ENCODE measurements at places on chromosomes 3 and 15. TPM values are rescaled to one million over a fixed set of nuclear protein-coding genes. Genes with fewer than 3 reads are reported as not detected.

DNA sequence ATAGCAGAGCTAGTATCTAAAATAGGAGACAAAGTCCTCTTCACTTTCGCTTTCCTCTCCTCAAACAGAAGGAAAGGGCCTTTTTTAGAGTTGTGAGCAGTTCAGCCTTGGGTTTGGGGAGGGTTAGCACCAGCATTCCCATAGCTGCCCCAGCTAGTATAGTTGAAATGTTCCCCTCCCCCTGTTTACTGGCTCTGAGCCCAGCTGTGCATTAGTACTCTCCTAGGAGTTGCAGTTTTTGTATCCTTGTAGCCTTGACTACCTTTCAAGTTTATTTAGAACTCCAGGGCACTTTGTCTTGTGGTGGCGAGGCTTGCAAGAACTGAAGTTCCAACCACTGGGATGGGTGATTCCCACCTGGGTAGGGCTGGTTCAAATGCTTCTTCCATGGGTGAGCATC is 245.1 kb upstream of the NAALADL2 start:
- no peaks in the 10 kb centered on the region for H3K36me3 ChIP-seq
- no peaks in the 10 kb centered on the region for H3K27me3 ChIP-seq

KBTBD12 gene
- total RNA-seq = 10.3 TPM

EPHA6 gene
- total RNA-seq = 5.7 TPM

DNA sequence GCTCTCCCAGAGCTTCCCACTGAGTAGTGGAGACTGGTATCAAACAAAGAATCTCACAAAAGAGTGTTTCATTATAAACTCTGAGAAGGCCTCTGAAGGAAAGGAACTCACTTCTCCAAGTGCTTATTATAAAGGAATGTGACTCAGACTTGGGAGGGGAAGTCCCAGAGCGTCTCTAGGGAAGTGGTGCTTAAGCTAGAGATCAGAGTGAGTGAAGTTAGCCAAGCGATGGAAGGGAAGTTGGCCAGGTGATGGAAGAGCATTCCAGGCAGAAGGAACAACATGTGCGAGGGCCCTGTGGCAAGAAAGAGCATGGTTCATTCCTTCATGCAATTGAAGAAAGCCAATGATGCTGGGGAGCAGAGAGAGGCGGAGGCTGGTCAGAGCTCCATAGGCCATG is 2.3 kb downstream of the XYLB start:
- peaks cover 10% of the 10 kb centered on the region for H3K36me3 ChIP-seq
- H3K4me3 ChIP-seq = no peak overlapping the region
- no peak for DNase-seq
- H3K27me3 ChIP-seq = no peaks in the 10 kb centered on the region
- peaks cover 33% of the 10 kb centered on the region for H3K4me1 ChIP-seq

- no peak overlapping the region for H3K27ac ChIP-seq
- no peak overlapping the region for H3K4me3 ChIP-seq
- H3K36me3 ChIP-seq = peaks cover 9% of the 10 kb centered on the region
- no peaks in the 10 kb centered on the region for H3K4me1 ChIP-seq
Measured at GRCh38 chr15:60460931-60461330, 18.0 kb downstream of the ICE2 start.

TMEM45A gene
- total RNA-seq = 0.72 TPM

GRCh38 chr15:25763331-25763751 is 99.8 kb downstream of the ATP10A start:
- no peak overlapping the region for H3K4me3 ChIP-seq
- H3K4me1 ChIP-seq = no peaks in the 10 kb centered on the region
- H3K27ac ChIP-seq = no peak overlapping the region
- peaks cover 22% of the 10 kb centered on the region for H3K36me3 ChIP-seq

DNA sequence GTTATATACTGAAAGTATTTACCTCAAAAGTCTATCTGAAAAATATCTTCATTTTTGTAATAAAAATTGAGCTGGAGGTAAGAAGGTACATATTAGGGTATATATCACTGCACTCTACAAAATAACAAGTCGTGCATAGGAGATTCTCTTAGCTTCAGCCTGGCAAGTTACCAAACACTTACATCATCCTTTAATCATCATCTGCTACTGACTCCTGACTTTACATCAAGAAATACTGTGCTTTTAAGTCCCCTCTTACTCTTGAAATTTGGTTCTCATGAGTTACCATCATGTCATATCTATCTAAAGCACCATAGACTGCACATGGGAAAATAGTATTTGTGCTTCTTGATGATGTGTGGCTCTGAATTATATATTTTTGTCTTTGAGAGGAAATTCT is 50.8 kb downstream of the LYSMD4 start:
- H3K4me3 ChIP-seq = no peak overlapping the region
- no peaks in the 10 kb centered on the region for H3K27me3 ChIP-seq
- H3K27ac ChIP-seq = peak overlapping the region; percentile 1
- peak; percentile 67 for DNase-seq

DNA sequence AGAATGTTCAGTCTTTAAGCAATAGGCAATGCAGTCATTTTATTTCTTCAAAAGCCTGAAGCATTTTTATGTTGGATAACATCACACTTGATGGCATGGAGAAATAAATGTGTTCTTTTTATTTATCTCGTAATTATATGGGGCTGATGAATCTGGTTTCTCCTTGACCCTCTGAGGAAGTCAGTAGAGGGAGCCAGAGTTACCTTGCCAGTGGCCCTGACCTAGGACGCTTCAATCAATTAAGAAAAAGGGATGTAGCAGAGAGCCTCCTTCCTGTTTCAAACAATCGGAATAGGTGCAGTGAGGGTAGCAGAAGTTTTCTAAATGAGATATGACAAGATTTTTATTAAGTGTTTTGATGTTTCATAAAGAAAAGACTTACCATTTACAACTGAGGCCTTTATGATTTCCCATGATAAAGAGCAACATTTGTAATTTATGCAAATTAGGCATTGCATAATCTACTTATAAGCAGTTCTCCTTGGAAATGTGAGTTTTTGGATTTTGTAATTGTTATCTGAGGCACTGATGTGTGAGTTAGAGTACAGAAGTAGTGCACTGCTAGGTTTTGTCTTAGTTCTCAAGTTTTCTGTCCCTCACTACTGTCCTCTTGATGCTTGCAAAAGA is 129.1 kb downstream of the RAP2B start:
- DNase-seq = no peak
- H3K4me1 ChIP-seq = no peaks in the 10 kb centered on the region
- no peak overlapping the region for H3K4me3 ChIP-seq
- no peaks in the 10 kb centered on the region for H3K36me3 ChIP-seq
- no peak overlapping the region for H3K27ac ChIP-seq
- no peaks in the 10 kb centered on the region for H3K27me3 ChIP-seq

GRCh38 chr3:180382638-180383180 is 219.3 kb upstream of the TTC14 start:
- no peak overlapping the region for H3K27ac ChIP-seq
- no peak overlapping the region for H3K4me3 ChIP-seq
- no peaks in the 10 kb centered on the region for H3K4me1 ChIP-seq
- no peaks in the 10 kb centered on the region for H3K36me3 ChIP-seq

DNA sequence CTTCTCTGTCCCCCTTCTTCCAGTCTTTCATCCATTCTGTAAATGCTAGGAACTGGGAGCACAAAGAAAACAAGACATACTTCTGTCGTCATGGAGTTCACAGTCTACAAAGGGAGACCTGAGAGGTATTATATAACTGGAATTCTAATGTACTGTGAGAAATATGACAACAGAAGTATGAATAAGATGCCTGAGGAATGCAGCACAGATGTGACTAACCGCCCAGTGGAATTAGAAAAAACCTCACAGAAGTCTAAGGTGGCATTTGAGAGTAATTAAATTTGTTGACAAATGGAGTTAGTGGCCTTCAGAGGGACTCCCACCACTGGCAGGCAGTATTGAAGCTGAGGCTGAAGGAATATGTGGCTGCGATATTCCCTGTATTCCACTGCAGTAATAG is 168.5 kb upstream of the FAM3D start:
- H3K36me3 ChIP-seq = no peaks in the 10 kb centered on the region
- H3K4me3 ChIP-seq = no peak overlapping the region
- no peak for DNase-seq
- H3K4me1 ChIP-seq = no peaks in the 10 kb centered on the region

ARL6 gene
- 1.8 TPM for total RNA-seq

DNA sequence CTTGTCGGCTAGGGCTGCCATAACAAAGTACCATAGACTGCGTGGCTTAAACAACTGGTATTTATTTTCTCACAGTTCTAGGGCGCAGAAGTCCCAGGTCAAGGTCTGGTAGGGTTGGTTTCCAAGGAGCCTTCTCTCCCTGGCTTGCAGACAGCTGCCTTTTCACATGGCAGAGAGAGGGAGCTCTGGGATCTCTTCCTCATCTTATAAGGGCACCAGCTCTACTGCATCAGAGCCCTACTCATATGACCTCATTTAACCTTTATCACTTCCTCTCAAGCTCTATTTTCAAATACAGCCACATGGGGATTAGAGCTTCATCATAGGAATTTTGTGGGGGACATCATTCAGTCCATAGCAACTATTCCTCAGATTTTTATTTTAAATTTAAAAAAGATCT is 17.6 kb upstream of the PAQR9 start:
- H3K4me3 ChIP-seq = no peak overlapping the region
- H3K27me3 ChIP-seq = peaks cover 22% of the 10 kb centered on the region
- H3K36me3 ChIP-seq = no peaks in the 10 kb centered on the region
- DNase-seq = no peak
- H3K4me1 ChIP-seq = peaks cover 7% of the 10 kb centered on the region
- H3K27ac ChIP-seq = no peak overlapping the region

- no peaks in the 10 kb centered on the region for H3K36me3 ChIP-seq
- H3K27me3 ChIP-seq = no peaks in the 10 kb centered on the region
- peak; percentile 86 for DNase-seq
Measured at GRCh38 chr15:84929795-84930603, 45.5 kb downstream of the SLC28A1 start.

DNA sequence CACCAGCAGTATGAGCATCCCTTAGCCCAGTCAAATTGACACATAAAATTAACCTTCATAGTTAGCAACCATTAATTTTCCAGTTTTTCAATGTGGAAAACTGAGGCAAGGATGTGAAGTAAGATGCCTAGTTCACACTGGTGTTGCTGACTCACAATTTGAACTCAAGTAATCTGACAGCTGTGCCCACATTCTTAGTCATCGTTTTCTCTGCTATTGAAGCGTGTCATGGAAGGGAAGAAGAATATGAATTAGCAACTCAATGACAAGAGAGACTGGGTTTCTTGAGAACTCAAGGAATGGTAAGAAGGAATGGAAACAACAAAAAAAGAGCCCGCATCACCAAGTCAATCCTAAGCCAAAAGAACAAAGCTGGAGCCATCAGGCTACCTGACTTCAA is 261.4 kb downstream of the EPHA3 start:
- no peak overlapping the region for H3K4me3 ChIP-seq
- no peaks in the 10 kb centered on the region for H3K27me3 ChIP-seq
- H3K27ac ChIP-seq = no peak overlapping the region
- no peaks in the 10 kb centered on the region for H3K36me3 ChIP-seq
- DNase-seq = no peak

GRCh38 chr3:177802151-177802900 is 605.0 kb upstream of the TBL1XR1 start:
- H3K4me3 ChIP-seq = no peak overlapping the region
- no peak for DNase-seq
- H3K4me1 ChIP-seq = peaks cover 9% of the 10 kb centered on the region
- H3K27ac ChIP-seq = no peak overlapping the region
- no peaks in the 10 kb centered on the region for H3K36me3 ChIP-seq

- H3K36me3 ChIP-seq = no peaks in the 10 kb centered on the region
- no peak for DNase-seq
- peaks cover 17% of the 10 kb centered on the region for H3K4me1 ChIP-seq
- H3K27ac ChIP-seq = no peak overlapping the region
Measured at GRCh38 chr3:194303749-194304148, 47.4 kb downstream of the CPN2 start.
